ENCODE measurements at places on chromosomes 6 and 20.

- DNase-seq = no peak
These were observed 9.8 kb downstream of the NKX2-4 start for GRCh38 chr20:21387528-21387927.

DNA sequence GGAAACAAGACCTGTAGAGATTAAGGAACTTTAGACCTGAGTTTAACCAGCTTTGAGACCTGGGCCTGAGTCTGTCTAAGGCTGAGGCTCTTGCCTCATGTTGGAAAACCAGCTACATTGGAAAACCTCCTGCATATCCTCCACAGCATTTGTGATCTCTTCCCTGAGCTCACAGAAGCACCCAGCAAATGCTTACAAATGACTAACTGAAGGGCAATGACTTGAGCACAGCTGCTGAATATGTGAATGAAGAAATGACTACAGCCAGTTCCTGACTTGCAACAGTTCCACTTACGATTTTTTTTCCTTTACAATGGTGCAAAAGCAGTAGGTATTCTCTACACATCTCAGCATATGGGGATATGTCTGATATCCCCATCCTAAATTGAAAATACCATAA lies 112.4 kb upstream of the RREB1 start:
- DNase-seq = no peak

DNA sequence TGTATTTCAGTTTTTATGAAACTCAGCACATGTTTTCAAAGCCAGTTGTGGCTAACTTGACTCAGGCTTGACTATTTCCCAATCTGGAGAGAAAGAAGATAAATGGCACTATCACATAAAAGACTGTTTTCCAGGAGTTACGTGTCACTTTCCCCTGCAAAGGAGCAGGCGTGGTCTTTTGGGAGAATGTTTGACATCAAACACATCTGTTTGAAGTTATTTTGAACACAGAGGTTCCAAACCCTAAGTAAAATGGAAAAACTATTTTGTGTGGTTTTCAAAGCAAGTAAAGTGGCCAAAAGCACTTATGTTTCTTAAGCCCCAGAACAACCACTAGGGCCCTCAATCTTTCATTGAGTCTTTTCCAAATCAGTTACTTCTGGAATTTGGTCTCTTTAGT lies 89.7 kb downstream of the FOXF2 start:
- no peak for DNase-seq

- no peak for DNase-seq
These were observed 17.7 kb downstream of the RIPOR3 start for GRCh38 chr20:50673466-50674137.

- no peak for DNase-seq
These were observed 207.5 kb downstream of the MANEA start for GRCh38 chr6:95784869-95785268.

DNA sequence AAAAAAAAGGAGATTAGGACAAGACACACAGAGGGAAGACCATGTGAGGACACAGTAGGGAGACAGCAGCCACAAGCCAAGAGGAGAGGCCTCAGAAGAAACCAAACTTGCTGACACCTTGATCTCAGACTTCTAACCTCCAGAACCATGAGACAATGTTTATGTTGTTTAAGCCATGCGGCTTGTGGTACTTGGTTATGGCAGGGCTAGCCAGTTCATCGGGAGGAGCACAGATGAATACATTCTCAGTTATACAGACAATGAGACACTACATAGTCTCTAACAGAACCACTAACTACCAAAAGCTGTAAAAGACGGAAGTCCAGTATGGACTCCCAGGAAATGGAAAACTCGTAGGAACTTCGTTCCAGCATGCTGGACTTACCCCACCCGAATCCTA lies 116.8 kb downstream of the MBOAT1 start:
- no peak for DNase-seq

DNA sequence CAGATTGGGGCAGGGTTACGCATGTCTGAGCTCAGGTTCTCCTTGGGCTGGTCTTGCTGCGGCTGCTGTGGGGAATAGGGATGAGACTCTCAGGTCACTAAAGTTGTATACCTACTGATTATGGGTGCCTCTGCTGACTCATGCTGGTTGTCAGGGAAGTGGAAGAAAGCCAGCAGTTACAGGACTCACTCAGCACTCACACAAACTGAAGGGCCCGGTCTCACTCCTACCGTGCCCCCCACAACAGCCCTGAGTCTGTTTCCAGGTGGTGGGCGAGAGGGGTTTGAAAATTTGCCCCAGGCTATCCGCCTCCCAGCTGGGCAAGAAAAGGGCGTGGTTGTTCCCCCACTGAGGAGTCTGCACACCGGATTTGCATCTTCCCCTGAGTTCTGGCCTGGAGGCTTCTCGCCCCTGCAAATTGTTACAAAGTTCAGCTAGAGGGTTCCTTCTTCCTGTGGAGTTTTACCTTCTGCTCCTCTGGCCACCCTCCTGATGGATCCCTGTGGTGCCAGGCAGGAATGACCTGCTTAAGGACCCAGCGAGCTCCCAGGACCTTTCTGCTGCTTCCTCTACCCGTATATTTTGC lies 659.2 kb downstream of the HDGFL1 start:
- DNase-seq = no peak
